Placental pericyte (primary cell): ENCODE measurements at places on chromosomes 13 and 19. TPM values are rescaled to one million over a fixed set of nuclear protein-coding genes. Genes with fewer than 3 reads are reported as not detected.

Gene SYNGR4
- total RNA-seq: not detected in 2 replicates

Gene HSH2D
- total RNA-seq: not detected in 2 replicates

Gene MVB12A
- total RNA-seq: 43.8 and 56.0 TPM in 2 replicates

Gene PRR19
- 0.22 and 0.86 TPM in 2 replicates for total RNA-seq

Gene RUBCNL
- under 0.01 and 0.57 TPM in 2 replicates for total RNA-seq
